Stimulated activated CD8-positive, alpha-beta memory T cell treated with anti-CD3 and anti-CD28 coated beads, Interleukin-4, amount 100 ng/mL, for 48 hours (primary cell): ENCODE measurements at places on chromosomes 12 and 14.

- no peak for DNase-seq
Measured at GRCh38 chr14:68307790-68308168, 485.1 kb downstream of the ZFP36L1 start.

GRCh38 chr12:112419297-112420133, 768 bp downstream of the PTPN11 start:
- DNase-seq, result no peak

DNA sequence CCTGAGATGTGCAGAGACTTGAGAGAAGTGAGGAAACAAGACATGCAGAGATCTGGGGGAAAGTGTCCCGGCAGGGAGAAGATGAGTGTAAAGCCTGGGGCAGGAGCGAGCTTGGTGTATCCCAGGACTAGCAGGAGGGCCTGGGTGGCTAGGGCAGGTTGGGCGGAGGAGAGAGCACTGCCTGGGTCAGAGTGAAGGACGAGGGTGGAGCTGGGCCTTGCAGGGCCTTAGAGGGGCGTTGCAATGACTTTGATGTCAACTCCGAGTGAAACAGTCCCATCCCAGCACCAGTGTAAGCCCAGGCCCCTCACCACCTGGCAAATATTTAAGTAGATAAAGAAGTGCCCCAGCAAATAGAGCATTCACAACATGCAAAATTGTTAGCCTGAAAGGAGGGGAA, 24.2 kb upstream of the RFLNA start:
- DNase-seq, result no peak

DNA sequence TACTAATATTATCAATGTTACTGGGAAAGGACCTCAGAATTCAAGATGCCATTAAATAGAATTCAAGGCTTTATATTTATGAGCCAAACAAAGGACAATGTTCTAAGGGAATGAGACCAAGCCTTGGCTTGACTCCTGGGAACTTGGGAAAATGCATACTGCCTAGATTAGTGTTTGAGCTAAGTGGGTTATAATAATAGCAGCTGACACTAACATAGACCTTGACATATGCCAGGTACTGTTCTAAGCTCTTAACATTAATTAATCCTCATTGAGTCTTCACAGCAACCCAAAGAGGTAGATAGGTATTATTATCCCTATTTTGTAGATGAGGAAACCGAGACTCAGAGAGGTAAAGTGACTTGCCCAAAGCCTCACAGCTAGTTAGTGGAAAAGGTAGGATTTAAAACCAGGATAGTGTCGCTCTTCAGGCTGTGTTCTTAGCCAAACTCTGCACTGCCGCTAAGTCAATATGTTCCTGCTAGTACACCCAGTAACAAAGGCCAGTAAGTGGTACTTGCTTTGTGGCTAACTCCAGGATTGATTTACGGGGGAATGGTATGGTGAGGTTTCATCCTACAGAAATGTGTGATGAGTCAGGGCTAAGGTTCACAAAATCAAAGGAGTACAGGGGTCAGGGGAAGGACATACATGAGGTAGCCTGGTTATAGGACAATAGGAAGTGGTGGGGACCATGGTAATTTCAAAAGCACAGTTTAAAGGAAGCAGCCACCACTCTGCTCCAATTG, 35.8 kb upstream of the PRKAB1 start:
- DNase-seq, result no peak

- no peak for DNase-seq
Measured at GRCh38 chr12:105018776-105019175, 32.7 kb downstream of the NOPCHAP1 start.

- no peak for DNase-seq
Measured at GRCh38 chr14:105389976-105390848, 8.1 kb upstream of the TEX22 start.

GRCh38 chr12:127310548-127310947, 956.4 kb upstream of the TMEM132C start:
- DNase-seq, result no peak

DNA sequence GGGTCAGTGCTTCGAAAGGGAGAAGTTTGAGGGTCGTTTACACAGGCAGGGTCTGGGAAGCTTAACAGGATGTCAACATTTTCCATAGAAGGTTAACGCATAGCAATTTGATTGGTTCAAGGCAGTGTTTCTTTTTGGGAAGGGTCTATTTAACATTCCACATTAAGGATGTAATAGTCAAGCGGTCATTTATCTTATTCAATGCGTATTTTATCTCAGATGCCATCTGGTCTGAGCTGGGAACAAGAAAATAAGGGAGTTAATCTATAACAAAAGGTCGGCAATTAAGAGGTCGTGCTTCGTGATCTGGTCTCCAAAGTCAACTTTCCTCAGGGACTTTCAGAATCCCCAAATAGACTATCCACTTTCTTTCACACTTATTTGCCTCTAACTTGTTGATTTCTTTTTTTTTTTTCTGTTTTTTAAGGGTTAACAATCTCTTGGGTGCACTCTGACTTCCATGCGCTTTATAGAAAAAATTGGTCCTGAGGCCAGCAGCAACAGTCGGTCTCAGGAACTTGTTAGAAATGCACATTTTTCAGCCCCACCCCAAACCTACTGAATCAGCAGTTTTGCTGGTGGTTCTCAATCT, 550 bp upstream of the RESF1 start:
- DNase-seq, result no peak

GRCh38 chr12:3256103-3256631, 179.0 kb downstream of the TSPAN9 start:
- no peak for DNase-seq

DNA sequence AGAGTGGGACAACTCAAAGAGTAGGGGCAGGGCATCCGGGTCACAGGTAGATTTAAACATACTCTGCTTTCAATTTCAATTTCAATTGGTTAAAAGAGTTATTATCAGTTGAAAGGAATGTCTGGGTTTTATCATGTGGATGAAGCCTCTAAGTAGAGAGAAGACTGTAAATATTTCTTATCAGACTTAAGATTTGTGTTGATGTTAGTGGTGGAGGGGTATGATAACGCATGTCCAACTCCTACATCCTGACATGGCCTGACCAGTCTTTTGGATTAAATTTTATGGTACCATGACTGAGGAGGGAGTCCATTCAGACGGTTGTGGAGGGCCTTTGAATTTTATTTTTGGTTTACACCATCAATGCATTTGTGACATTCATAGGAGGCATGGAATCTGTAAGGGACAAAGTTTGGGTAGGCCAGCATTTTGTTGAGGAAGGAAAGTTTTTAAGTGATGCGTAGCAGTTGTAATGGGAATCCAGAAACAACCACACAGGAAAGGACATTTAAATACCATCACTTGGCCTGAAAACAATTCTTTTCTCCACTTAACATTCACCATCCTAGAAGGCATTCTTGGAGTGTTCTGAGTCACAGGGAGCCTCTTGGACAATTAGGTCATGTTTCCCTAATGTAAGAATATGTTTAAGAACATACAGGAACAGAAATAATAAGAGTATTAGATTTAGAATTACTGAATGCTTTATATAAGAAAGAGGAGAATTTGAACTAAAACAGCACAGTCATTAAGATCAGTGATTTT, 371.9 kb downstream of the ATP23 start:
- DNase-seq, result no peak

DNA sequence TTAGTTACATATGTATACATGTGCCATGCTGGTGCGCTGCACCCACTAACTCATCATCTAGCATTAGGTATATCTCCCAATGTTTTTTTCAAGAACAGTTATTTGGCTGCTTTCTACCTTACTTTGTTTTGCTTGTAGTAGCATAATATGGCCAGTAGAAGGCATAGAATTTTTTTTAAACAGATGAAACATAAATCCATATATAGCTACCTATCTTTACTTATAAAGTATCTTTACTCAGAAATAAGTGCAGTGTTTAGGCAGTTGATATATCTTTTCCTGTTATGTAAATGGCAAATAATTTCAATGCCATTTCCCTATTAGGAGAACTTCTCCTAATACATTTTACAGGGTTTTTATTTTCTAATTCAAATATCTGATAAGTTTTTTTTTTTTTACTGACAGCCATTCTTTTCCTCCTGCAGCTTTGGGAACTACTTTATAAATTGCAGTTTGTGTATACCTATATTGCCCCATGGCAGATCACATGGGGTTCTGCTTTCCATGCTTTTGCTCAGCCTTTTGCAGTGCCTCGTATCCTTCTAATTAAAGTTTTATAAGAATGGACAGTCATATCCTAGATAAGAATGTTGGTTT, 143.1 kb downstream of the PCNX1 start:
- DNase-seq, result no peak

GRCh38 chr14:91167380-91167770, 53.5 kb downstream of the DGLUCY start:
- DNase-seq, result no peak

GRCh38 chr14:44041700-44042099, 465.4 kb downstream of the FSCB start:
- DNase-seq, result no peak

DNA sequence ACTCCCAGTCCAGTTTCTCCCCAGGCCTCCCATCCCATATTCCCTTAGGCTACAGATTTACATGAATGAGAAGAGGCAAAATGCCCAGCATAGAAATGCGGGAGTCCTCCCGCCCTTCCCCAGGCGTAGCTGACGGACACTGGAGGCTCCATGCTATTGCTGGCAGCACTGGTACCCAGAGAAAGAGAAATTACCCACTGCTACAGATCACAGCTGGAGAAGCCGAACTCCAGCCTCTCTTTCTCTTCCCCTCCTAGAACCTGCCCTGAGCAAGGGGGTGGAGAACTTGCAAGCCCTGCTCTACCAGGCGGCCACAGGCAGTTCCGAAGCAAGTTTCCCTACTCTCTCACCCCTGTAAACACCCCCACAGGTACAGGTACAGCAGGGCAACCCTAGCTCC, 3.6 kb downstream of the LTBR start:
- no peak for DNase-seq

DNA sequence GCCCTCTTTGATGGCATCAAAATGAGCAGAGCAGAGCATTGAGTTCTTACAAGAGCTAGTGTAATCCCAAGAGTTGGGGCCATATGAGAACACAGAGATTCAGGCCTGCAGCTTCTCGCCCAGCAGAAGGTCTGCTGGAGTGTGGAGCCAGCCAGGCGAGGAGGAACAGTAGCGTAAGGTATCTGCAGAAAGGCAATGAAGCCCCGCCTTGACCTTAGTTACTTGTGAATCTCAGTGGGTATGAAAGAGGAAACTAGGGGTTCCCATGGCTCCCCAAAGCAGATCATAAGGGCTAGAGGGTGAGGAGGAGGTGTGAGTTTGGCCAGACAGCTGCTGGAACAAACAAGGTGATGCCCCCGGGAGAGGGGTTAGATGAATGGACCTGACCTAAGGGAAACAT, 49.4 kb downstream of the SLC8A3 start:
- DNase-seq, result no peak

DNA sequence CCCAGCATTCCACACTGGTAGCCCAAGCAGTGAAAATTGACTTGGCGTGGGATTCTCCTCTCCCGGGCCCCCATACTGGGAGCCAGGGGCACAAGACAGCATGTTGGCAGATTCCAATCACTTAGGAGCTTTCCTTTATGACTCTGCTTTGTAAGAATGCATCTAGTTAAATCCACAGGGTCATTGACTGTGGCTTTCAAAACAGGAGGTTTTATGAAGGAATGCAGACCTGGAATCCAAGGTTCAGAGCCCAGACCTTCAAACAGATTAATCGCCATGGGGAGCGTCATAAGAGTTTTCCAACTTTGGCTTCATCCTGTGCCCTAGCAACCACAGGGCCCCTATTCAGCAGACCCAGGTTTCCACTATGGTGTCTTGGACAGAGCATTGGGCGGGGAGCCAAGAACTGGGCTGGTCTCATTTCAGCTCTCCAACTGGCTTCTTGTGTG, 76.4 kb upstream of the RMST start:
- DNase-seq, result no peak

- no peak for DNase-seq
Measured at GRCh38 chr12:15629108-15629507, 160.1 kb downstream of the EPS8 start.

DNA sequence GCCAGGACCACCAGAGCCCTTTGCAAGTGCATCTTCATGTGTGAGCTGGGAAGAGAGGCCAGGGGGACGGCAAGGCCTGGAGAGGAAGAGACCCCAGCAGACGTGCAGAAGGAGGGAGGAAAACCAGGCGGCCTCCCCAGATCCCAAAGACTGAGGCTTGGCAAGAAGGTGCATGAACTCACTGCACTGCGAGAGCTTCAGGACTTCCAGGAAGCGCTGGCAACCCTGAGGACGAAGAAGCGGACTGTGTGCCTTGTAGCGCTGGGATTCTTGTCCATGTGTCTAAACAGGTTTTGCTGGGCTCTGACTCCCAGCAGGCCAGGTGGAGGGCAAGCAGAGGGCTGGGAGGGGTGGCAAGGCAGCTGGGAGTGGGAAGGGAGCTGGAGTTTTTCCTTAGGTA, 939 bp downstream of the TGFB3 start:
- DNase-seq, result no peak

DNA sequence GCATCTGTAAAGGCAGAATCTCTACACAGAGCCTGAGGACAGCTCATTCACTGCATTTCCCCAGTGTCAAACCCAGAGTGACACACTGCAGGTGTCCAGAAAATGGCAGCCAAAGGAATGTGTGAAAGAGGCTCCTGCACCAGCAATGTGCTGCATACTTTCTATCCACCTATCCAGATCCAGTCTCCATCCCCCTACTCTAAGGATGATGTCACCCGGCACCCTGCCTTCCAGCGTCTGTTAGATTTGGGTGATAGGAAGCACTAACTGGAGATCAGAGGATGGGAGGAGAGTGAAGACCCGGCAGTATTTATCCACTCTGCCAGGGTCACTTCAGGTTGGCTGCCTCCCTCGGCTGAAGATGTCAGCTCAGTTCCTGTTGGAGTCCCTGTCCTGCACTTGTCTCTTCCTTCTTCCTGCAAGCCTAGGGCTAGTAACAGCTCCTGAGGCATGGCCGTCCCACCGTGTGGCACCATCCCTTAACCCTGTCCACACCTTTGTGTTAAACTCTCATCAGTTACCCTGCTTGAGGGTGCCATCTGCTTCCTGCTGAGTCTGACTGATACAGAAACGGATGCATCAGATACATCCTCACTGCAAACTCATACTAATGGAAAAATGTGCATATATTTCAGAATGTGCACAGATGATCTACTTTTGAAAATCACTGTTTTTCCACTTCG, 13.0 kb upstream of the GPR68 start:
- DNase-seq, result no peak

DNA sequence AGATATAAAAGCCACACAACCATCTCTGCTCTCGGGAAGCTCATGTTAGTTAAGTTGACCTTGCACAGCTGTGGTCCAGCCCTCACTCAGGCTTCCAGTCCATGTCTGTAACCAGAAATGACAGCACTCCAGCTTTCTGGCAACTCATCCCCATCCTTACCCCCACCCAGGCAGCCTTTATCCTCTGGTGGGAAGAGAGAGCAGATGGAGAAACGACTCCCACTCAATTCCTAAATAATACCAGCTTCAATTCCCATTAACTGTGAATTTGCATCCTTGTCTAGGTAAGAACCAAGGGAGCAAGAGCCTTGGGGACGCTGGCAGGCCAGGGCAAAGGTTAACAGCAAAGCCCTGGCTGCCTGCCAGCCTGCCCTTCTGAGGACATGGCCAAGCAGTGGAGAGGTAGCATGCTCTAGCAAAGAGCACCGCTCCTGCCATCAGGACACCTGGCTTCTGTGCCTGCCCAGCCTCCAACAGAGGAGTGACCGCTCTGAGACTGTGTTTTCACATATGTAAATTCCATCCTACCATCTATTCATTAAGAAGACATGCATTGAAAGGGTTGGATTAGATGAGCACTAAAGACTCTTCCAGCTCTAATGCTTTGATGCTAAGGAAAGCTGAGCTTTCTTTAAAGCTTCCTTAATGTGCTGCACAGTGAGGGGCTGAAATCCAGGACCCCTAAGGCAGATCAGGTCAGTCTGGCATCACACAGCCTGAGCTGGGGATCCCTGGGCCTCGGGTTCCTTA, 236.1 kb downstream of the GRIN2B start:
- no peak for DNase-seq
